Cardiac muscle cell (in vitro differentiated cells and primary cell): ENCODE measurements at places on chromosomes 2 and 18. TPM values are rescaled to one million over a fixed set of nuclear protein-coding genes. Genes with fewer than 3 reads are reported as not detected.
A peak's percentile ranks its signal among the peaks of the same experiment; 100 is the strongest.

Gene IHH
- total RNA-seq = not detected in 2 replicates

Gene ZSWIM2
- total RNA-seq = not detected in 2 replicates

DNA sequence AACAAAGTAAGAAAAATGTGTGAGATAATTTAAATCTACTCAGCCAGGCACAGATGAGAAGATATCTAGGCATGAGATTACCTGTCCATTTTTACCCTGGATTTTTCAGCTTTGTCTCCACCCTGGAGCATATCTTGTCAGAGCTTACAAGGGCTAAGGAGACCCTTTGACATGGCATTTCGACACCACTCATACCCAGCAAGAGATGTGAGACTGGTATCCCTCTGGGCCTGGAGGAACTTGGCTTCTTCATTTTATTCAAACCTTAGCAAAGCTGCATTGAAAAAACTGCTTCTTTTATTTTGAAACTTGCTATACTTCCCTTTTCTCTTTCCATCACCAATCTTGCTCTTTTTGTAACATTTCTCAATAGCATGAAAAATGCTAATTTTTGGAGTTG is 194.9 kb upstream of the HNMT start:
- H3K27me3 ChIP-seq = no peaks in the 10 kb centered on the region
- H3K4me1 ChIP-seq = no peaks in the 10 kb centered on the region
- H3K27ac ChIP-seq = no peak overlapping the region
- H3K36me3 ChIP-seq = no peaks in the 10 kb centered on the region

GRCh38 chr18:37483221-37483971 is 82.2 kb downstream of the CELF4 start:
- peak; percentile 85 for DNase-seq
- H3K4me1 ChIP-seq = no peaks in the 10 kb centered on the region
- H3K27ac ChIP-seq = no peak overlapping the region
- H3K36me3 ChIP-seq = no peaks in the 10 kb centered on the region
- no peak overlapping the region for H3K4me3 ChIP-seq

GRCh38 chr2:46674488-46674887 is 195.1 kb downstream of the TMEM247 start:
- no peaks in the 10 kb centered on the region for H3K4me1 ChIP-seq
- no peak overlapping the region for H3K27ac ChIP-seq
- H3K36me3 ChIP-seq = no peaks in the 10 kb centered on the region
- DNase-seq = no peak
- no peak overlapping the region for H3K4me3 ChIP-seq

Gene C2orf80
- total RNA-seq = not detected in 2 replicates

- H3K36me3 ChIP-seq = no peaks in the 10 kb centered on the region
- no peak overlapping the region for H3K4me3 ChIP-seq
- no peaks in the 10 kb centered on the region for H3K4me1 ChIP-seq
- H3K27me3 ChIP-seq = no peaks in the 10 kb centered on the region
- no peak for DNase-seq
Observed at GRCh38 chr2:105258835-105259350, 17.4 kb downstream of the GPR45 start.

Gene POTEC
- not detected in 2 replicates for total RNA-seq

DNA sequence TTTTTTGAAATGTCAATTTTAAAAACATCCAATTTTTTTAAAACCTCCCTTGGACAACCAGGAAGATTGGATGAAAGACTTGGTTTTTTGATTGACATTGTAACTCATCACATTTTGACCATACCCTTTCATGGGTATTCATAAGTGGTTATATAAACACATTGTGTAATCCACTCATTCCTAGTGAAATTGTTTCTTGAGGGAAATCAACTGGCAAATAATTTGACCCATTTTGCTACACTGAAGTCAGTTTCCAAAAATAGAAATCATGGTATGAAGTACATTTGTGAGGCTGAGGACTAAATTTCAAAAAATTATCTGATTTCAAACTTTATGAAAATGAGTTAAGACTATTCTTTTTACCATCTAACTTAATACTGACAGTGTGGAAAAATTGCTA is 31.5 kb downstream of the FBXO48 start:
- peaks cover 32% of the 10 kb centered on the region for H3K4me1 ChIP-seq
- H3K27me3 ChIP-seq = no peaks in the 10 kb centered on the region
- DNase-seq = peak; percentile 59
- H3K4me3 ChIP-seq = no peak overlapping the region
